ENCODE measurements at places on chromosomes 7 and 10. TPM values are rescaled to one million over a fixed set of nuclear protein-coding genes. Genes with fewer than 3 reads are reported as not detected.
A peak's percentile ranks its signal among the peaks of the same experiment; 100 is the strongest.

TYW1B gene
- 5.7 TPM for total RNA-seq

PPP1R9A gene
- 16.9 TPM for total RNA-seq

PSMA2 gene
- 32.7 TPM for total RNA-seq

PKD2L1 gene
- not detected for total RNA-seq

LSM5 gene
- 42.3 TPM for total RNA-seq

TNS3 gene
- 105 TPM for total RNA-seq

ZNF783 gene
- total RNA-seq, result 15.4 TPM

DNA sequence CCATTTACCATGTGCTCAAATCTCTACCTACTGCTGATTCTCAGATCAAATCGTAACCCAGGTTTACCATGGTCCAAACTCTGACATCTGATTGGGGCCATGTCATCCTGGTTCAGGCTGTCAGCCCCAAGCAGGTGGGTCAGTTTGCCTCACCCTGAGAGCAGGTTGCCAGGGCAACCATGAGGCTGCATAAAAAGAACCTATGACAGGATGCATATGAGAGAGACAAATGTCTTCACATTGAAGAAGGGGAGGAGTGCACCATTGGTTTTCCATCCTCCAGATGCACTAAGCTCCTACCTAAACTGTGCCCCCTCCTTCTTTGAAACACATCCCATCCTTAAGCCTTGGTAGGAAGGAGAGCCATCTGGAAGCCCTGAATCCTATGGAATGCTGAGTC lies 10.2 kb downstream of the PRSS1 start:
- H3K4me1 ChIP-seq, result no peaks in the 10 kb centered on the region
- H3K4me3 ChIP-seq, result no peak overlapping the region
- H3K36me3 ChIP-seq, result no peaks in the 10 kb centered on the region
- DNase-seq, result no peak
- H3K27me3 ChIP-seq, result no peaks in the 10 kb centered on the region

DNA sequence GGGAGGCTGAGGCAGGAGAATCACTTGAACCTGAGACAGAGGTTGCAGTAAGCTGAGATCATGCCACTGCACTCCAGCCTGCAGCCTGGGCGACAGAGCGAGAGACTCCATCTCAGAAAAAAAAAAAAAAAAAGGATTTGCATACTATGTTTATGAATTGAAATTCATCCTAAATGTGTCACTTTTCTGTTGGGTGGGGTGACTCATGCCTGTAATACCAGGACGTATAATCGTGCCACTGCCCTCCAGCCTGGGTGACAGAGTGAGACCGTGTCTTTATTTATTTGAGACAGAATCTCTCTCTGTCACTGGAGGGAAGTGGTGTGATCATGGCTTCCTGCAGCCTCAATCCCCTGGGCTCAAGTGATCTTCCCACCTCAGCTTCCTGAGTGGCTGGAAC lies 5.8 kb downstream of the ZNF212 start:
- no peak for DNase-seq
- H3K4me3 ChIP-seq, result no peak overlapping the region
- peaks cover 7% of the 10 kb centered on the region for H3K36me3 ChIP-seq

DNA sequence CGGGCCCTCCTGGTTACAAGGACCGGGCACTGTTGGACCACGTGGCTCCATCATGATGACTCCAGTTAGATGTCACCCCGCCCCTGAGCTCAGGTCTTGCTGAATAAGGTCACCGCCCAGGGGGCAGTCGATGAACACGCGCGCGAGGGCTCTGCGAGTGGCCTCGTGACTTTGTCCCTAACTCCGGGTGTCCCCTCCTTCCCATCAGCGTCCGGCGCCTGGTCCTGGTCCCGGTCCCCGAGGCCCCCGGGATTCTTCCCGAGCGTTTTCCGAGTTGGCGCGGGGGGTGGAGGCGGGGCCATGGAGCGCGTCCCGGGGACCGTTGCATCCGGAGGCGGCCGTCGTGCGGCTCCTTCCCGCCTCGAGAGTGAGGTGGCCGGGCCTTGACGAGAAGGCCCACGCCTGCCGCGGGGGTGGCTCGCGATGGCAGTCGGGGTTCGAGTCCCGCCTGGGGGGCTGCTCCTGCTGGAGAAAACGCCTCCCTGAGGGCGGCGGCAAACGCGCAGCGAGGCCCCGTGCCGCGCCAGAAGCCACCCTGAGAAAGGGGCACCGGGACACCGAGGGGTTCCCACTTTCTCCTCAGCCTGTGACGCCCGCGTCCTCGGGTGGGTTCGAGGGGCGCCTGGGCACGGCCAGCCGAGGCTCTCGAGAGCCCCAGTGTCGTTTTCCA lies 569 bp upstream of the NPTX2 start:
- H3K27ac ChIP-seq, result no peak overlapping the region
- peaks cover 9% of the 10 kb centered on the region for H3K27me3 ChIP-seq
- peaks cover 37% of the 10 kb centered on the region for H3K4me1 ChIP-seq
- no peak for DNase-seq
- peak overlapping the region; percentile 42 for H3K4me3 ChIP-seq

- H3K36me3 ChIP-seq, result no peaks in the 10 kb centered on the region
- no peak overlapping the region for H3K4me3 ChIP-seq
- H3K27ac ChIP-seq, result peak overlapping the region; percentile 27
These were observed 262.8 kb downstream of the ZEB1 start for GRCh38 chr10:31581741-31582323.

DNA sequence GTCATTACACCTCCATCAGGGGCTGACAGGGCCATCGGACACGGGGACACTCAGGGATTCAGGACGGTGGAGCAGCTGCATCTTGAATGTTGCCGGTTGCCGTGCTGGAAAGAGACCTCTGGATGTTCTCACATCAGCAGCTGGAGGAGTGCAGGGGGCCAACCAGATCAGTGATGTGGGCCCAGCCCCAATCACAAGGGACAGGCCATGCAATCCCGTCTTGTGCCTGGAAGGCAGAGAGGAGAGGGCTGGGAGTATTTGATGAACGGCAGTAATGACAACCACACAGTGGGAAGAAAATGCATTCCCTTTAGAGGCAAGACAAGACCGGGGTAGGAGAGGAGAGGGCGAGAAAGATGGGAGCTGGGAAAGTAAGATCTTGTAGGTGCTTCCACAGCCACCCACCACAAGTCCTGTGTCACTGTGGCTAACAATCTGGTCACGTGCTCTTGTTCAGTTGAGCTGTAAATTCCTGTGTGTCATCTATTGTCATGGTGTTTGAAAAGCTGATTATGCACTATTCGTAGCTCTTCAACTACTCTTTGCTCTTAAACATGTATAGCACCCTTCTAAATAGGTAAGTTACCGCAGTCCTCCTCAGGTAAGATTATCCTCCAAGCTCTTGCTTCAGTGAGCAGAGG lies 85.9 kb upstream of the LEP start:
- H3K27ac ChIP-seq, result no peak overlapping the region
- H3K4me1 ChIP-seq, result no peaks in the 10 kb centered on the region
- no peaks in the 10 kb centered on the region for H3K36me3 ChIP-seq
- H3K4me3 ChIP-seq, result no peak overlapping the region
- no peak for DNase-seq
- peaks cover 4% of the 10 kb centered on the region for H3K27me3 ChIP-seq

DNA sequence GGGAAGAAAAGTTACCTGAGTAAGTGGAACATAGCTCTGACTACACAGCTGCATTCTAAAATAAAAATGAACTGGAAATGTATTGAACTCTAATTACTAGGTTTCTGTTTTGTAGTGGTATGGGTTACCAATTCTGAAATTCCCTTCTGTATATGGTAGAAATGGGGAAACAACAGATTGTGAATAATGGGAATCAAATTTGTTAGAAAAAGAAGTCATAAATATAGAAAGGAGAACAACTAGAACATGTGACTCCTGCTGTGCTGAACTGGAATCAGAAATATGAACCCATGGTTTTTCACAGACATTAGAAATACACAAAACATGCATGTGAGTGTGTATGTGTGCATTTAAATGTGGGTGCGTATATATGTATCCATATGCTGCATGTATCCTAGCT lies 27.0 kb downstream of the MCMBP start:
- DNase-seq, result no peak
- no peaks in the 10 kb centered on the region for H3K27me3 ChIP-seq
- H3K4me3 ChIP-seq, result no peak overlapping the region

DNA sequence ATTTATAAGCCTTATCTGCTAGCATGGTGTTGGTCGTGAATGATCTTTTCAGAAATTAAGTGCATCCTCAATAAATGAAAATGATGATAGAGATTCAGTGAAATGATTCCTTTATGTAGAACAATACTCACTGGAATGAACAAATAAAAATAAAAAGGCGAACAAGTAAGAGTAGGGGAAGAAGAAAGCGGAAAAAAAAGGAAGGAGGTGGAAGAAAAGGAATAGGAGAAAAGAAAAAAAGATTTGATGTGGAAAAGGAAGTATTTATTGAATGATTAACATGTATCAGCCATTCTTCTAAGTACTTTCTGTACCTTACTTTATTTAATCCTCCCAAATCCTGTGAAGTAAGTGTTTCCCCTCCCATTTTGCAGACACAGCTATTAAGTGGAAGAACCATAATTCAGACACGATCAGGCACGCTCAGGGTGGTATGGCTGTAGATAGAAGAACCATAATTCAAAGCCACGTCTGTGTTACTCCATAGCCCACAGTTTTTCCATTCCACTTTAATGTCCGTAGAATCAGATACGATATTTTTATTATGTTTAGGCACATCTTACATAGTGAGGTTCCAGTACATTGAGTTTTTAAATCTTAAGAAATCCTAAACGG lies 156.2 kb upstream of the LAMB4 start:
- H3K36me3 ChIP-seq, result no peaks in the 10 kb centered on the region
- no peak overlapping the region for H3K27ac ChIP-seq
- no peak for DNase-seq
- H3K4me3 ChIP-seq, result no peak overlapping the region
- no peaks in the 10 kb centered on the region for H3K4me1 ChIP-seq
- no peaks in the 10 kb centered on the region for H3K27me3 ChIP-seq

DNA sequence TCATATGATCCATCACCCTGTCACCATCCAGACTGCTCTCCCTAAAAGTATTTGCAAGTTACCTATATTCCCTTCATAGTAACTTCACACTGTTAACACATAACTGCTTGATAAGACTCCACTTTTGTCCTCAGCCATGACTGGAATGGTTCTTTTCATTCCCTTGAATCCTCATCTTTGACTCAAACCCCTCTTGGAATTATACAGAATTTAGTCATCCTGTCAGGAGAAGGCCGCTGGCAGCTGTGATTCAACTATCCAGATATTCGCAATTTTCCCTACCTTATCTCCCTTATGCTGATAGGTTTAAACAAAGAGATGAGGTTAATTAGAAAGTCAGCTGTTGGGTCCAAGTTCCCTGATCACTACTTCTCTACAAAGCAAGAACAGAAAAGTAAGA lies 143.0 kb upstream of the HPS1 start:
- H3K27ac ChIP-seq, result no peak overlapping the region
- no peaks in the 10 kb centered on the region for H3K27me3 ChIP-seq
- H3K4me3 ChIP-seq, result no peak overlapping the region
